ENCODE measurements at places on chromosomes 16 and 17.

DNA sequence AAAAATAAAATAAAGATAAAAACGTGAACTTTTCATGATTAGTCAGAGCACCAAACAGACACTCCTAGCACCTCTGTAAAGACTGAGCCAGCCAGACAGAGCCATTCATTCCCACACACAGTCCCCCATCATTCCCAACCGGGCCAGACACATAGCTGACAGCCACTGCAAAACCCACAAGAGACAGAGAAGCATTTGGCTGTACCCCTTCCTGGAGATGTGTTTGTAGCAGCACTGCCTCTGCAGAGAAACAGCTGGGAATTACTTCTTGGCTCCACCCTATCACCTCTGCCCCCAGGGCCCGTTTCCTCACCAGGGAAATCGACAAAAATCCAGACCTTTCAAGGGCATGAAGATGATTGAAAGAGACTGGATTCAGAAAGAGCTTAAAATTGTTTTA lies 46.4 kb downstream of the MYH11 start:
- no peak for DNase-seq

DNA sequence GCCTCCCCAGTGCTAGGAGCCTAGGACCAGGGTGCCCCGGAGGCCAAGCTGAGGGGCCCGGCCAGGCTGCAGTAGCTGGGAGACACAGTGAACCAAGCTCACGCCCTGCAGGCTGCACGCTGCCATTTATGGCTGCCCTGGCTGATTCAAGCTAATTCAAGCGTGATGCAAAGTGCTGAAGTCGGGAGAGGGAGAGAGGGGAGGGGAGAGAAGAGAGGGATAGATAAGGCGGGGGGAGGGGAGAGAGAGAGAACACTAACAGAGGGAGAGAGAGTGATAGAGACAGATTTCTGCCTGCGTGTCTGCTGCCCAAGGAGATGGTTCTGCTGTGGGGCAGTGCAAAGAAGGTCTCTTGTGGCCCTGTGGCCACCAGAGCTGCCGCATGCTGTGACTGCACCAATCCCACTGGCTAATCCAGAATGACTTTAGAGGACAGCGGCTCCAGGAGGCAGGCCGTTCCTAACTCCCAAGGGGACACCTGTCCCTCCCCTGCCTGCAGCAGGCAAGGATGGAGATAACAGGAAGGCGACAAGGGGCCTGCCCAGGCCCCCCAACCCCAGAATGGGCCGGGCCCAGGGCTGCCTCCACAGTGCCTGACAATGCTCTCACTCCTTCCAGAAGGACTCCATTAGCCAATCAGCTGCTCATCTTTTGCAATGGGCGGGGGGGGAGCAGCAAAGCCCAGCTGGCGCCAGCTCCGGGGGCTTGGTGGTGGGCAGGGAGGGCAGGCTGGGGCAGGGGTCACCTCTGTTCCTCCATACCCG lies 12.9 kb downstream of the MXRA7 start:
- DNase-seq = no peak

DNA sequence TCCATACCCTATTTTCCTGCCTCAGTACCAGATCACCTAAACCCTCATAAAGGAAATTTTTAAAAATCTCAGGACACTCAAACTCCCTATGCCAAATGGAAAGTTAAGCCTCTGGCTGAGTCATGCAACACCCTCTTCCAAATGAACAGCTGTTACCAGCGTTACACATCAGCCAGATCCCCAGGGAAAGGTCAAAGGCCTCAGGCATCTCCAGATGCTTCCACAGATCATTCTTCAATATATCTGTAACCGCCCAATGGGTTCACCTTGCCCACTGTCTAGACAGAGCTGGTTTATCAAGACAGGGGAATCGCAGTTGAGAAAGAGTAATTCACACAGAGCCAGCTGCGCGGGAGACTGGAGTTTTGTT lies 29.1 kb upstream of the SHCBP1 start:
- no peak for DNase-seq

GRCh38 chr16:12235110-12235509 lies 258.6 kb downstream of the SNX29 start:
- DNase-seq = no peak

- no peak for DNase-seq
Observed at GRCh38 chr17:28372203-28372944, 880 bp downstream of the SARM1 start.

- DNase-seq = no peak
Observed at GRCh38 chr17:77363821-77364361, 223.1 kb downstream of the SEC14L1 start.

DNA sequence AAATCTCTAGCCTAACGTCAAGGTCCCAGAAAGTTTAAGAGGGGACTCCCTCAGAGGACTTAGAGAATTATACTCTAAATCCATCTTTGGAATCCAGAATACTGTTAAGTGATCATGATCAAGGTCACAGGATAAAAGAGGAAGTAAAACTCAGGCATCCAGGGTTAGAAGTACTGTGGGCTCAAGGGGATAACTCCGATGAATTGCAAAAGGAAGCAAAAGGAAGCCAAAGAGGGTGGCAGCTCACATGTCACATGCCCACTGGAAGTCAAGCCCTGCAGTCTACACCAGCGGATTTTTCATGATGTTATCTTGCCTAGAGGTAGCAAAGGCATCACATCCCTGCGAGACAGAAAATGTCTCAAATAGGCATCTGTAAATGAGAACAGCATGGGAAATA lies 3.8 kb downstream of the ZNF821 start:
- DNase-seq = no peak

DNA sequence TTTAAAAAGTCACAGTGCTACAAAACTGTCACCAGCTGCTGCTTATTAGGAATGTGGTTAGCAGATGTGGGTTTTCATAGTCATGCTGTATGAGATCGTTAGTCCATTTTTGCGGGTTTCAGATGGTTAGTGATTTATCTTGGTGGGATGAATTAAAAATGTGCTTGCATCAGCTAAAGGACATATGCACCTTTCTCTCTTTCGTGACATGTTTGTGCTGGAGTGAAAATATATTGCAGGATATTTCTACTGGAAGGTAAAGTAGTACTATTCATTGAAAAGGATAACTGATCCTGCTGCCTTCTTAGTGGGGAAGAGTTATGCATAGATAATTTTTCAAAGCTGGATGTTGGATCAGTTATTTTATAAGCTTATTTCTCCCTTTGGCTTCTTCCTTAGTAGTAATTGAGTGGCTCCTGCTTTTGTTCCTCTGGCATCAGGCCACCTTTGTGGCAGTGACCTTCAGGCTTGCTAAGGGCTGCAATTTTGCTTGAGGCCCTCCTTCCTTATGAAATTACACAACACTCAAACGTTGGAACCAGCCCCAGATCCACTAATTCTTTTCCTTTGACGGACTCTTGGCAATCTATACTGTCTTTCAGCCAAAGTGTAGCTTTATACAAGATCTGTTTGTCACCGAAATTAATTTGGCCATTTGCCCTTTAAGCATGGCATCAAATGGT lies 7.5 kb upstream of the SNTB2 start:
- no peak for DNase-seq

DNA sequence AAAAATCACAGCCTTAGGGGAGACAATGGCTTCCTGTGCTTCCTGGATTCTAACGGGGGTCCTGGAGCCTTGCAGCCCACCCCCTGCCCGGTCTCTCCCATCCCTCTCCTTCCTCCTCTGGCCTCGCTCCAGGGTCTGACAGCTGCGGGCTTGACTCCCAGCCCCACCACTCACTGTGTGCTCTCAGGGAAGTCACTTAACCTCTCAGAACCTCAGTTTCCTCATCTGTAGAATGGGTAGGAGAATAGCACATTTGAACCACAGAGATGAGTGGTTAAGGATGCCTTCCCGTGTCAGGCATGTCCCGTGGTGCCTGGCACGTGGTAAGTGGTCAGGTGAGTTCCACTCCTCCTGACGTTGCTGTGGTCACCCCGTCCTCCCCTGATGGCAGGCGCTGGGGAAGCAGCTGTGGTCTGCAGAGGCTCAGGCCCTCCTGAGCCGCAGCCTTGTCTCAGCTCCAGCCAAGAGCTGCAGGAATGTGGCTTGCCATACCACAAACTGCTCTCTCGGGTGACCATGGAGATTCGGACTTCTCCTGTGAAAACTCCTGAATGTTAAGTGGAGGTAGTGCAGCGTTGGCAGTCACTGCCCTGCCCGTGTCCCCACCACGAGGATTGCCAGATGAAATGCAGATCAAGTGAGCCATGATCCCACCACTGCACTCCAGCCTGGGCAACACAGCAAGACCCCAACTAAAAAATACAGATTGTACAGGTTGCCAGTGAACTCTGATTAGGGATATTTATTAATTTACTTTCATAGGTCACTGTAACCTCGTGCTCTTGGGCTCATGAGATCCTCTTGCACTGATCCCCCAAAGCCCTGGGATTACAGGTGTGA lies 85.7 kb downstream of the NT5M start:
- DNase-seq = no peak

- no peak for DNase-seq
Observed at GRCh38 chr16:68686905-68687304, 41.8 kb downstream of the CDH3 start.

DNA sequence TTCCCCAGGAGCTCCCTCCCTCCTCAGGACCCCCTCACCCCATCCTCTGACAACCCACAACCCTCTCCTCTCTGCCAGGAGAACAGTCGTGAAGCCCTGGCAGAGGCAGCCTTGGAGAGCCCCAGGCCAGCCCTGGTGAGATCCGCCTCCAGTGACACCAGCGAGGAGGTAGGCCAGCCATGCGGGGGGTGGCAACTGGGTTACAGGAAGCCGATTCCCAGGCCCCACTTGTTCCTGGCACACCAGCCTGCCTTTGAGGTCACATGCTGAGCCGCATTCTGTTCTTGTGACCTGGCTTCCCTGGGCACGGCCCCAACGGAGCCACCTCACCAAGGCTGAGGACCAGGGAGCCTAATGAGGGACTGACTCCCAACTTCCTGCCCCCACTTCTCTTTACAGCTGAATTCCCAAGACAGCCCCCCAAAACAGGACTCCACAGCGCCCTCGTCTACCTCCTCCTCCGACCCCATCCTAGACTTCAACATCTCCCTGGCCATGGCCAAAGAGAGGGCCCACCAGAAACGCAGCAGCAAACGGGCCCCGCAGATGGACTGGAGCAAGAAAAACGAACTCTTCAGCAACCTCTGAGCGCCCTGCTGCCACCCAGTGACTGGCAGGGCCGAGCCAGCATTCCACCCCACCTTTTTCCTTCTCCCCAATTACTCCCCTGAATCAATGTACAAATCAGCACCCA lies 7.9 kb downstream of the NAT9 start:
- no peak for DNase-seq

GRCh38 chr17:2837147-2837561 lies 40.9 kb downstream of the RAP1GAP2 start:
- no peak for DNase-seq
